ENCODE measurements at places on chromosomes 7 and 10.

GRCh38 chr10:110724937-110725336, 80.8 kb downstream of the RBM20 start:
- no peak for DNase-seq

DNA sequence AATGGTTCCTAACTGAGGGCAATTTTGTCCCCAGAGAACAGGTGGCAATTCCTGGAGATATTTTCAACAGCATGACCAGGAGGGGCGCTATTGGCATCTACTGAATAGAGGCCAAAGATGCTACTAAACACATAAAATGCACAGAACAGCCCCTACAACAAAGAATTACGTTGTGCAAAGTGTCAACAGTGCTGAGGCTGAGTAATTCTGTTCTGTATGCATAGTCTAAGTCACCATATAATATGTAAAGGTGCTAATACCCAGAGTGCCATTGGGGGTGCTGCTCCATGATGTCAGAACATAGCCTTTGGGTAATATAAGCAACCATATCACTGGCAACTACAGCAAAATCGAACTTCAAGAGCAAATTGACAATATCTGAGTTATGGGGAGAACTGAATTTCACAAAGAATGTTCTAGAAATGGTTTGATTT, 213.3 kb upstream of the PHYHIPL start:
- DNase-seq = no peak

GRCh38 chr7:80941208-80941758, 22.4 kb upstream of the SEMA3C start:
- no peak for DNase-seq

DNA sequence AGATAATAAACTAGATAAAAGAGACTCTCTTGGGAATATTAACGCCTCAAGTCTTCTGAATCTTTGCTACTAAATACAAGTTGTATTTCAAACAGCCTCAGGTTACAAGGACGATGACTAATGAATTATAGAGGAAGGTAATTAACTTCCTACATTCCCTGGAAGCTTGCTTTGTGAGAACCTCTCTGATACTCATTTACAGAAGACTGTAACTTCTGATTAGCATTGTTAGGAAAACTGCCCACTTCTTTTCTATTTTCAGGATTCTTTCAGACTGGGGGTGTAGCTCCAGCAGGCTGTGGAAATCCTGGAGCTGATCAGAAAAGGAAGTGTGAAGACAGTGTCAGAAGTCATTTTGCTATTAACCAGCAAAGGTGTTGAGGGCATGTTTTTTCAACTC, 316.7 kb upstream of the NPSR1 start:
- DNase-seq = no peak

DNA sequence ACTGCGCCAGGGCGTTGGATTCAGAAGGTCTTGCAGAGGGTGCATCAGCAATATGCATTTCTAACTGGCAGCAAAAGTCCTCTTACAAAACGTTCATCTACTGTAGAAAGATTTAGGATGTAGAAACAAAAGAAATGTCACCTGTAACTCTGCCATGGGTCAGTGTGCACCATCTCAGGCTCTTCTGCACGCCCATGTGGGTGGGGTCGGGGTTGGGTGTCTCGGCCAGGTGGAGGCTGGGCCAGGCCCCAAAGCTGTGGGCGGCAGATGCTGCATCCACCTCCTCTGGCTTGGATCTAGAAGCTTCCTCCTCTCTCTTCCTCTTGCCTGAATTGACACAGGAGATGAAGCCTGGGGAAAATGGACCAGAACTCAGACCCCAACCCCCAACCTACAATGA, 111.3 kb upstream of the PPP2R2D start:
- no peak for DNase-seq

DNA sequence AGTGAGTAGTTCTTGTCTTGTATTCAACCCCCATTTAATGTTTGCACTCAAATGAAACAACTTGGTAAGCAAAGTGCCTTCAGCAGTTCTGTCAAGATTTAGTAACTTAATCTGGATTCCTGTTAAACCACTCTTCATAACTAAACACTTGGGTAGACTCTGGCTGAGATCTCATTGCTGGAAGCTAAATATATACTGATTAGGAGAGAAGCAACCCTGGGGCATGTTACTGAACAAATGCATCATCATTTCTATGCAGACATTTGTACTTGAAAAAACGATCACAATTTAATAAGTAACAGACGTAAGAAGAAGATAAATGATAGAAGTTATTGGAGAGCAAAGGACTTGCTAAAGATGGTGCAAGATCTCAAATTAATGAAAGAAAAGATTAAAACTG, 308.4 kb upstream of the POM121L12 start:
- no peak for DNase-seq

- DNase-seq = no peak
These were observed 39.0 kb downstream of the POR start for GRCh38 chr7:75953931-75954330.

DNA sequence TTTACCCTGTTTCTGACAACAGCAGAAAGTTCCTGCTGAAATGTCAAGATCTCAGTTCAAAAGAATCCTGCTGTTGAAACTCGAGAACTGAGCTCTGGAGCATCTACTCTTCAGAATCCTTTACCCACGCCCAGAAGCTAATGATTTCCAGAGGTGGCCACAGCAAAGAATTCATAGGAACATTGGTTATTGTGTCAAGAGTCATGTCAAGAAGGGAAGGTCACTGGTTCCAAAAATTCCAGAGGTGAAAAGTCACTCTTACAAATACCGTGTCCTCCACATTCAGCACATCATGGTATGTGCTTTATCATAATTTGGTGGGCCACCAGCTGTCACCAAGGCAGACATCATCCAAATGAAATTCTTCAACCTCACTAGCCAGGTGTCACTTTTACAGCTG, 394.4 kb upstream of the NPVF start:
- DNase-seq = no peak

- DNase-seq = no peak
These were observed 8.3 kb downstream of the PEX1 start for GRCh38 chr7:92520024-92520423.

DNA sequence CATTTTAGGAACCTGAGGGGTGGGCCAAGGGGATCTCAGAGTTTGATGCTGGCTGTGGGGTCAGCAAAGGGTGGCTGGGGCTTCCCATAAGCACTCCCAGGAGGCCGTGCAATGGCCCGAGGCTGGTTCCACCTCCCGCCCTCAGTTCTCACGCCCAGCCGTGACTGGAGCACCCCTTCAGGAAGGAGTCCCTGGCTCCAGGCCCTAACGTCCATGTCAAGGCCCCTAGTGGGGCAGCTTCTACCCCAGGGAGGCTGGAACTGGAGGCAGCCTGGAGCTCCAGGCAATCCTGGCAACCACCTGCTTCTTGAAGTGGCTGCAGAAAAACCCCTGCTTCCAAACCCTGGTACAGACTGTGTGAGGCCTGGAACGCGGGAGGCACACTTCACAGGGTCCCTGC, 165.5 kb downstream of the DIP2C start:
- no peak for DNase-seq

DNA sequence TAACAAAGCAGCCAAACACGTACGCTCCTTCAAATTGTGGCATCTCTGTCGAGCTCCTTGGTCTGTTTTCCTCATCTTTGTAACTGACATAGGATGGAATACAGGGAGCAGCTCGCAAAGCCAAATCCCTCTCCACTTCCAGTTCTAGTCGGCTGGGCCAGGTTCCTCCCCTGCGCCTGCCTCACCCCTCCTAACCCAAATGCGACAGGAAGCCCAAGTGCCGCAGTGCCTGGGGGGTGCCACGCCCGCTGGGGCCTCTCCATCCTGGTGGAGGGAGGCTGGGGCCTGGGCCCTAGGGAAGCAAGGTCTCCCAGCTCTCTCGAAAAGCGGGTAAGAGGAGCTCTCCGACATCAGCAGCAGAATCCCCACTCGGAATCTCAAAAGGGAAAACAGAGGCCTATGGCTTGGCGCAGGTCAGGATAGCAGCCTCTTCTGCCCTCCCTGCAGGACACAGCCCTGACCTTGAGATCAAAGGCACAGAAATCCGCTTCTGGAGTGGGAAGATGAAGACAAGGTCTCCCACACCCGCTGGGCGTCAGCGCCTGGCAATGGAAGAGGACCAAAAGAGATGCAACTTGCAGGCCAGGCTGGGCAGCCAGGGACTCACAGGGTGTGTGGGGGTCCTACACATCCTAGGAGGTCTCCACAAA, 165.8 kb downstream of the NRF1 start:
- DNase-seq = no peak

- no peak for DNase-seq
These were observed 189.6 kb downstream of the CTTNBP2 start for GRCh38 chr7:117683430-117684175.

GRCh38 chr10:32437334-32437733, 8.6 kb upstream of the CCDC7 start:
- DNase-seq = no peak

DNA sequence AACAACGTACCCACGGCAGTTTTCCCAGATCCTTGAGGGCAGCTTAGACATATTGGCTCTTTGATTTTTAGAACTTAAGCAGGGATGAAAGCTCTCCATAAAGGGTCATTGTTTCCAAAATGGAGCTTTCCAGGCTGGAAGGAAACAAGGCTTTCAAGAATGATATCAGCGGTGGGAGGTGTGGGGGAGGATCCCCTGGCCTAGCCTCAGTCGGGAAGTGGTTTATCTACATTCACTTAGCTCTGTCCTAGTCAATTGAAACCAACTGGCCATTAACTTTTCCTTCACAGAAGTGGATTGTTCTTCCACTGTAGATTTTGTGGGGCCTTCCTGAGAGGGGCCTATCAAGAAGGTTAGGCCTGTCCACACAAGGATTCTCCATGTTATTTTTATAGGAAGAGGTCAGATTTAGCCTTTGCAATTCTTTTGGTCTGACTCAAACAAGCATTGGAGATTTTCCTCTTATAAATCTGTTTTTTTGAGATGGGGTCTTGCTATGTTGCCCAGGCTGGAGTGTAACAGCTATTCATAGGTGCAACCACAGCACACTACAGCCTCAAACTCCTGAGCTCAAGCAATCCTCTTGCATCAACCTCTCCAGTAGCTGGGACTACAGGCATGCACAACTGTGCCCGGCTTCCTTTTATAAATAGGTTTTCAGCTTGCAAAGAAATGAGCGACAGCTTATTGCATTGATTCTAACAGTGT, 343.5 kb downstream of the LRMDA start:
- DNase-seq = no peak

GRCh38 chr10:29596826-29597225, 37.9 kb downstream of the SVIL start:
- no peak for DNase-seq

GRCh38 chr10:126468467-126468866, 80.2 kb upstream of the ADAM12 start:
- no peak for DNase-seq

DNA sequence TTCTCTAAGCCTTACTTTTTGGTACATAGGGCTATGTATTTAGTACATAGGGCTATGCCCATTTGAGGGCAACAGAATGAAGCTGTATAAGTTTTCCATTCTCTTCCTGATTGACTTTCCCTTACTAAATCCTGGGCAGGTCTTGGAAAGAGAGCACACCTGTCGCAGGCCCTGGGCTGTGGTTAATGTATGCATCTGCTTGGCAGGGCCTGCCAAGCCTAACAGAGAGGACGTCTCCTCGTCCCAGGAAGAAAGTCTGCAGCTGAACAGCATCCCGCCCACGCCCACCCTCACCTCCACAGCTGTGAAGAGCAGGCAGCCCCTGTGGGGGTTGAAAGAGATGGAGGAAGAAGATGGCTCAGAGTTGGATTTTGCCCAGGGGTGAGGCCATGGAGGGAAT, 8.9 kb upstream of the PVRIG start:
- peak; percentile 32 for DNase-seq
